ENCODE measurements at places on chromosomes 16 and 17.

GRCh38 chr17:58283674-58284612 lies 3.2 kb upstream of the MPO start:
- no peak for DNase-seq

- peak; percentile 97 for DNase-seq
Measured at GRCh38 chr16:75555707-75556430, at the start of gene TMEM231. Gene TMEM231 (minus strand): TSS chr16:75556252. CDS start chr16:75556209, 43 bp downstream.

GRCh38 chr17:74290340-74290739 lies 16.3 kb downstream of the DNAI2 start:
- no peak for DNase-seq

DNA sequence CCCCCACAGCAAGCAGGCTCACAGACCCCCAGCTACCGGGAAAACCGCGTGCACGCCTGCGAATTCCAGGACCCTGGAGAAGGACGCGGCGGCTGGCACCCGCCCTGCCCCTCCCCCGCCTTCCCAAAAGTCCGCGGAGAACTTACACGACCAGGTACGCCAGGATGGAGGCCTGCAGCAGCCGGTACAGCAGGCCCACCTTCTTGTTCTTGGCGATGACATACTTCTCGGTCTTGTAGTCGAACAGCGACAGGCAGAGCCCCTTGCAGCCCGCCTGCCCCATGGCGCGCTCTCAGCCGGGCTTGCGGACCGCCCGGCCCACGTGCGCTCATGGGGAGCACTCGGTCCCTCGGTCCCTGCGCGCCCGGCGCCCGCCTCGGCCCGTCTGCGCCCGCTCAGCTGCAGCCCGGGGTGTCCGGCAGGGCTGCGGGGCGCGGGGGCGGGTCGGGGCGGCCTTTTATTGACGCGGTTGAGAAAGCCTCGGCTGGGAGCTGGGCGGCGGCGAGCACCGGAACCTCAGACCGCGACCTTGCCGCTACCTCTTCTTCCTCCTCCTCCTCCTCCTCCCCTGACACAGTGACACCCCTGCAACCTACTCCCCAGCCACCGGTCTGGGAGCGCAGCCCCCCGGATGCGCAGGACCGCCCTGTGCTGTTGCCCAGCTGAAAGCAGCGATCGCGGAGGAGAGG lies at the start of gene P2RX5:
P2RX5 (minus strand) TSS at position 433 of the 689 bp plus-strand sequence; CDS start at position 283, 150 bp downstream.
- peak; percentile 50 for DNase-seq

GRCh38 chr17:21357281-21357680 lies 18.9 kb upstream of the KCNJ12 start:
- DNase-seq = no peak

DNA sequence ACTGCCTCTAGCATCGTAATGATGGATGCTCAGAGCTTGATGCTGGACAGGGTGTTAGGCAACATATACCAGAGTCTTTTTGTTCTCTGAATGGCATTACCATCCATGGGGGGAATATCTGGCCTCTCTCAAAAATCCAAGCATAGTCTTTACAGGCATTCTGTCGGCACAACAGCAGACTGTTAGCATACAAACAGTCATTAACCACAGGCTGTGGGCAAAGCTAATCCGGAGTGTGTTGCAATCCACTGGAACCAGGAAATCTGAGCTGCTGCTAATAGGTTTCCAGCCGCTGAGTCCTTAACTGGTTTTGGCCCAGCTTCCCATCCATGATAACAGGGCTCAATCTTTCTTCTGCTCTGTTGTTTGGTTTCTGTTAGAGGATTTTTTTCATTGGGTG lies 371.9 kb downstream of the HS3ST3B1 start:
- no peak for DNase-seq

DNA sequence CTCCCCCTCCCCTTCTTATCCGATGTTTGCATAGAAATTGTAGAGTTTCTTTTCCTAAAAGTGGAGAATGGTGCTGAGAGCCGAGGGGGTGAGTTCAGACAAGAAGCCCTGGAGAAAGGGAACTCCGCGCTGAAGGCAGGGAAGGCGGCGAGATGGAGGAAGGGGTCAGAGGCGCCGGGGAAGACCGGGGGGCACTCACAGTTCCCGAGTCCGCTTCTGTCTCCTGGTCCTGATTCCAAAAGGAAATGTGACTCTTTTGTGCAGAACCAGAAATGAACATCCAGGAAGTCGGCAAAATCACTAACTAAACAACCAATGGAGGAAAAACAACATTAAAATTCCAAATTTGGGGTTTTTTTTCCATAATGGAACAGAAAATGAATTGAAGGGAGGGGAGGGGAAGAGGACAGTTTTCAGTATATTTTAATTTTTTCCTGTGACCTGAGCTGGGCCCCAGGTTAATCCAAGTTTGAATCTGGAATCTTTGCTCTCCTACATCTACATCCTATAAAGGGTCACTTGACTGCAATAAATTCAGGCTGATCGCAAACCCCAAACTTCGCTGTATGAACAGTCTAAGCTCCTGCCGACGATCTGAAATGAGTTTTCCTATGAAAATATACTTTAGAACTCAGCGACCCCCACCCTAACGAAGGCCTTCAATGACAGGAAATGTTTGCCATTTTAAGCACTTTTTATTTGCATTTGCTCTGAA lies 252.3 kb downstream of the C16orf95 start:
- DNase-seq = no peak

DNA sequence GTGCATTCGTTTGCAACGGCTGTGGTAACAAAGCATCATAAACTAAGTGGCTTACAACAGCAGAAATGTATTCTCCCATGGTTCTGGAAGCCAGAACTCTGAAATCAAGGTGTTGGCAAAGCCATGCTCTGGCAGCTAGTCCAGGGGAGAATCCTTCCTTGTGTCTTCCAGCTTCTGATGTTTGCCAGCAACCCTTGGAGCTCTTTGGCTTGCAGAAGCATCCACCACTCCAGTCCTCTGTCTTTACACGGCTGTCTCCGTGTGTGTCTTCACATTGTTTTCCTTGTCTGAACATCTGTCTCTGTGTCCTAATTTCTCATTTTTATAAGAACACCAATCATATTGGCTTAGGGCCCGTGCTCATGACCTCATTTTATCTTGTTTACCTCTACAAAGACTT lies 265.3 kb upstream of the HSBP1 start:
- DNase-seq = no peak

DNA sequence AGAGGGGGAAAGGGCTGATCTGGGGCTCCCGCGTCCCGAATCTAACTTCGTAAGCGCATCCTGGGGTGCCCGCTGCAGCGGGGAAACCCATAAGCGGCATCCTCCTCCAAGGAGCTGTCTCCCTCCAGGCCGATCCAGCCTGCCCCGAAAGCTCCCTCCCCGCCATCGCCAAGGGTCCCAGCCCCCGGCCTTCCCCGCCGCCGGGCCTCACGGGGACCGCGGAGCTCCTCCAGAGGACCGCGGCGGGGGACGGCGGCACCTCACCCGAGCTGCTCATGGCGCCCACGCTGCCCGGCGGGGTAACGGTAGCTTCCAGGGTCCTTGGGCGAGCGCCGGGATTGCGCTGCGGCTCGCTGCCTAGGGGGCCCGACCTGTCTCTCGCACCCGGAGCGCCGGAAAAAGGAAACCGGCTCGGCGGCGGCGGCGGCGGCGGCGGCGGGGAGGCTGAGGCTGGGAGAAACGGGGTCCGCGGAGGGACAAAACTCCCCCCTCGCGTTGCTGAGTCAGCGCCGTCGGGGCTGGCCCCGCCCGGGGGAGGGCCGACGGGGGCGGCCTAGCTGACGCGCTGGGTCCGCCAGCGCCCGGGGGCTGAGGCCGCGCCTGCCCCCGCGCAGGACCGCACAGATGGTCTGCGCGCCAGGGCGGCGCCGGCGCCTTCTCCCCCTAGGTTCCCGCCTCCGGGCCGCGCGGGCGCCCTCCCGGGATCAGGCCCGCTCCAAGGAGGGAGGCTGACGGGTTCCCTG lies at the start of gene BLMH:
BLMH (minus strand) TSS at position 402 of the 743 bp plus-strand sequence; CDS start at position 277, 125 bp downstream.
- DNase-seq = peak; percentile 84

DNA sequence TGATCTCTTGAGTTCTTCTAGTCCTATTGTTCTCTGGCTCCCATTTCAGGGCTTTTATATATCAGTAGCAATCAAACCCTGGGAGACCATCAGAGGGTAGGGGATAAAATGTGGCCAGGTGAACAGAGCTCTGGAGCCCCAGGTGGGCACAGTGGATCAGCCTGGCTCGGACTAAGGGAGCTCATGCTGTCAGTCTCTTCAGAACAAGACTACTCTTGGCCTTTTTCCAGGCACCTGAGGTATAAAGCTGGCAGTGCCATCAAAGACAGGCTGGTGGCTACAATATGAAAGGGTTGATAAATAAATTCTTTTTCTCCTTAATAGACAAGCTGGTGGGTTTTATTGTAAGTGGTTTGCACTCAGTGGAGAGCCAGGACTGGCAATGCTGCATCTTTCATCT lies 160.0 kb upstream of the CCL2 start:
- DNase-seq = no peak

- DNase-seq = peak; percentile 73
Measured at GRCh38 chr17:66200685-66201092, 8.8 kb upstream of the CEP112 start.

DNA sequence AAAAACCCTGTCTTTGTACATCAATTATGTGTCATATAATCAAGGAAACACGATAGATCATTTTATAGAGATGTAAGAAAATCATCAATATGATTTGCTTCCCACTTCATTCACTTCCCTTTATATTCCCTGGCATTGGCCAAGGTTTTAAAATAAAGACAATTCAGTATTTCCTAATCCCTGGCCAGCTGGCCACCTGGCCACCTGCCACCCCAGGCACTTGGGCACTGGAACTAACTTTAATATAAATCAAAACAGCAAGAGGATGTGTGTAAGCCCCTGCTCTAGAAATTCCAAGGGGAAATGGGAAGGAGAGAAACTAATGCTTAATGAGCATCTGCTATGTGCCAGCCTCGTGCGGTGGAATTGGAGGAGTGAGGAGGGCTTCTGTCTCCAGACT lies 58.6 kb upstream of the TOB1 start:
- no peak for DNase-seq

DNA sequence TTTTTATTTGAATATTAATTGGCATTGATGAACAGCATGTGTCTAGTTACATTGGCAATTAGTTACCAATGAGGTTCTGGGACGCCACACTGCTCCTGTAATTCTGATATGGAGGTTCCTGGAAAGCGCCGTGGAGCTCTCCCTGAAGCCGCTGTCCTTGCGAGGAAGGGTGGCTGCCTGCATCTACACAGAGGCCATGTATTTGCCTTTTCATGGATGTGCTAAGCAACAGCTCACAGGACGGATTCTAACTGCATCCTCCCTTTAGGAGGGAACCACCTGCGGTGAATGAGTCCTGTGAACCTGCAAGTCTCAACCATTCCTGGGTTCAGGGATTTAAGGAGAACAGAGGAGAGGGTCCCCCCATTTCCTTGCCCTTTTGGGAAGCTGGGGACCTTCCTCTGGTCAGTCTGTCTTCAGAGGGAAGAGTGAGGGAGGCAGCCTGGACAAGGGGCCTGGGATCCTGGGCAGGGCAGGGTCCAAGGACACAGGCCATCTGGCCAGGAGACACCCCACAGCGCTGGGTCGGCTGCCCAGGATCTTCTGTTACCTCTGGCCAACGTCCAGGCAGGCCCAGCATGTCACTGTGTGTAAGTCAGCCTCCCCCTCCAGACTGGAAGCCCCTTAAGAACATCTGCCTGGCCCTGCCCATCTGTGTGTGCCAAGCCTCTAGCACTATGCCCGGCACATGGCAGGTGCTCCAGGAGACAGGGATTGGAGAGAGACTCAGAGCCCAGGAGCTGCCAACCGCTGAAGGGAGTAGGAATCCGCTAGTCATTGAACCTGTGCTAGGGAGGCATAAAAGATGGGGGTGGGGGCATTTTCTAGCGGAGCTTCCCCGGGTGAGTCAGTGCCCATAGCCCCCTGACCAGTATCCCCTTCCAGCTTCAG lies 314.1 kb upstream of the TNRC6C start:
- no peak for DNase-seq

- DNase-seq = peak; percentile 76
Measured at GRCh38 chr17:48577946-48578615, at the start of gene HOXB4. Gene HOXB4 (minus strand): TSS chr17:48578350. CDS start chr17:48578319, 31 bp downstream.

GRCh38 chr16:50002190-50002589 lies 22.8 kb upstream of the CNEP1R1 start:
- no peak for DNase-seq

DNA sequence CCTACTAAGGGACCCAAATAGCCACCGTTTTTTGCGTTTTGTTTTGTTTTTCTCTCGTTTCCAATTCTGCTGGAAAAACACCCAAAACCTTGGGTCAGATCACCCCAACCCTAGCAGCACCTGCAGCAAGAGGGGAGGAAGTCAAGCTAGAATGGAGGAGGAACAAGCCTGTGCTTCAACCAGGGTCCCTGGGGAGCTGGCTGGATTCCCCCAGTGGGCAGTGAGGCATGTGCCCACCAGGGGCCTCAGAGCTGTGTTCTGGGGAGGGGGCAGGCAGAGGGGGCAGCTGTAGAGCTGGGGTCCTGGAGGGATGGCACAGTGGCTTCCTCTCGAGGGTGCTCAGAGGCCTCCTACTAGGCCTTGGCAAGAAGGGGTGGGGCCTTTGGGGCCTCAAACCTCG lies 6.5 kb downstream of the CD79B start:
- no peak for DNase-seq

- DNase-seq = no peak
Measured at GRCh38 chr17:43667947-43668348, 6.2 kb upstream of the MEOX1 start.

DNA sequence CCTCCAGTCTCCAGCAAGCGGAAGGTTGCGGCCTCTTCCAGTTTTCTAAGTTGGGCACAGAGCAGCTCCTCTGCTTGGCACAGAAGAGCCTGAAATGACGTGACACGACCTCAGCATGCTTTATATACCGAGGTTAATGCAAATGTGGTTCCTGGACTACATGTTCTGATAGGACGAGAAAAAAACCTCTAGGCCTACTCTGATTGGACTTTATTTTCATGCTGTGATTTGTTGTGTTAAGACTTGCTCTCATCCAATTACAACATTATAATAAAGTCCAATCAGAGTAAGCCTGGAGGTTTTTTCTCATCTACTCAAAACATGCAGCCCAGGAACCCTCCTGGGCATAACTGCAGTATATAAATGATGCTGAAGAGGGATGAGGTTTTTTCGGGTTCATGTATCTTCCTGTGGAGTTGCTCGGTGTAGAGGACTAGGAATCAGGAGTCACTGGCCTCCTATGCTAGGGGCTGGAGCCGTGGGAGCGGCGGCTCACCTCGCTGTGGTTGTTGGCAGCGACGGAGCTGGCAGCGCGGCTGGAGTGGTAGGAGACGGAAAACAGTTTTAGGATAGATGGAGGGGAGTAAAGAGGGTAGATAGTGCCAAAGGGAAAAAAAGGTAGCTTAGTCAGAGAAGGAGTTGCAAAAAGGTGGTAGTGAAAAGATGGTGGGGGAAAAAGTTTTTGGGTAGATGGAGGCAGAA lies 878.0 kb downstream of the KCNJ18 start:
- DNase-seq = no peak

DNA sequence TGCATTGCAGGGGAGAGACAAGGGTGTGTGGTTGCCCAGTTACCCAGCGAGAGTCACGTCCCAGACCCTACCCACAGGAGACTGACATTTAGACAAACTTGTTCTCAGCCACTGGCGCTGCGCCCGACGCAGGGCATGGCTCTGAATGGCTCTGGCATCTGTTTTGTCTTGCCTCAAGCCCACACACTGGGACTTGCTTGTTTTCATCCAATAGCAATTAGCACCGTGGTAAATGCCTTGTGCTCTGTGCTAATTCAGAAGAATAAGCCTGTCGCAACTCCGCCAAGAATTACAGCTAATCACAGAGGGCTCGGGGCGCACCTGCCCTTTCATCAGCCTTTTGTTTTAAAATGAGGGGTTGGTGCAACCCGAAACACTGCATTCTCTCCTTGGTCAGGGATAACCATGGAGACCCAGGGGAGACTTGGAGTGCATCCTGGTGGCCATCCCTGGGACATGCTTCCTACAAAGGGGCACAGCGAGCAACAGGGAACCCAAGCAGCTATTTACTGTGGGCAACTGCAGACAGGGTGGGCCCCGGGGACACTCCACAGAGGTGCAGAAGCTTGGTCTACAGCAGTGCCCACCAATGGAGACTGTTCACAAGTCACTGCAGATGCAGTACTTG lies 220.6 kb upstream of the ZFHX3 start:
- DNase-seq = no peak
